ENCODE measurements at places on chromosomes 7 and 10. TPM values are rescaled to one million over a fixed set of nuclear protein-coding genes. Genes with fewer than 3 reads are reported as not detected.
A peak's percentile ranks its signal among the peaks of the same experiment; 100 is the strongest.

The CALD1 gene
- 15.4 TPM for total RNA-seq

- no peak for DNase-seq
Observed at GRCh38 chr7:39621261-39621660, 2.1 kb upstream of the RALA start.

DNA sequence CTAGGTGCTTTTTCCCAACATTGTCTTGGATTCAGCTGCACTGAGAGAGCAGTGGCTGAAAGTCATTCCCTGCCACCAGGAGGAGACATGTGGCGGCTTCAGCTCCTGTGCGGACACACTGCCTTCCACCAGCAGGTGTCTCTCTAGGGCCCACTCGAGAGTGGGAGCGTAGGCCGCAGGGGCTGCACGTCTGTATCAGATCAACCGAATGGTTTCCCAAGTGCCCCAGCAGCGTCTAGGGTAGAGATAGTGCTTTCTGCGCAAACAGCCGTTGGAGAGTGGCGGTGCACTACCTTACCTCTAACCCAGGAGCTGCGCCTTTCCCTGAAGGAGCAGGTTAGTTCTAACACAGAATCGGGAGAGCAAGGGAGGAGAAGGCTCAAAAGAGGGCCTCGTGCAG lies 31.7 kb downstream of the PAPOLB start:
- peak; percentile 66 for DNase-seq

The NEUROD6 gene
- total RNA-seq = not detected

DNA sequence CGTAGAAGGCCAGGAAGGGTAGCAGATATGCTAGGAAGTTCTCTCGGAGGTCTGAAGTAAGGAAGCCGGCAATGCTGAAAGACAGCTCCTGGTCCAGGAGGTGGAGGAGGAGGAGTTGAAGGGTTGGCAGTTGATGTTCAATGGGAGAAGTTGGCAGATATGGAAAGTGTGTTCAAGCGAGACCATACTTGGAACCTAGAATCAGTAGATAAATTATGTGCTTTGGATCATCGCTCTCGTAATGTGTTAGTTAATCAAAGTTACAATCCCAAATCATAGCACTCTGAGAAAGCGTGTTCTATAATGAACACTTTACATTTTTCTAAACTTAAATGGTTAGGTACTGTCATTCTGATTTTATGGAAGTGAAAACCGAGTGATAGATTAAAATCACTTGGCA lies 152.9 kb downstream of the CELF2 start:
- no peak for DNase-seq

The COBL gene
- not detected for total RNA-seq

GRCh38 chr10:5419466-5420094 lies 7.2 kb downstream of the NET1 start:
- no peak for DNase-seq

DNA sequence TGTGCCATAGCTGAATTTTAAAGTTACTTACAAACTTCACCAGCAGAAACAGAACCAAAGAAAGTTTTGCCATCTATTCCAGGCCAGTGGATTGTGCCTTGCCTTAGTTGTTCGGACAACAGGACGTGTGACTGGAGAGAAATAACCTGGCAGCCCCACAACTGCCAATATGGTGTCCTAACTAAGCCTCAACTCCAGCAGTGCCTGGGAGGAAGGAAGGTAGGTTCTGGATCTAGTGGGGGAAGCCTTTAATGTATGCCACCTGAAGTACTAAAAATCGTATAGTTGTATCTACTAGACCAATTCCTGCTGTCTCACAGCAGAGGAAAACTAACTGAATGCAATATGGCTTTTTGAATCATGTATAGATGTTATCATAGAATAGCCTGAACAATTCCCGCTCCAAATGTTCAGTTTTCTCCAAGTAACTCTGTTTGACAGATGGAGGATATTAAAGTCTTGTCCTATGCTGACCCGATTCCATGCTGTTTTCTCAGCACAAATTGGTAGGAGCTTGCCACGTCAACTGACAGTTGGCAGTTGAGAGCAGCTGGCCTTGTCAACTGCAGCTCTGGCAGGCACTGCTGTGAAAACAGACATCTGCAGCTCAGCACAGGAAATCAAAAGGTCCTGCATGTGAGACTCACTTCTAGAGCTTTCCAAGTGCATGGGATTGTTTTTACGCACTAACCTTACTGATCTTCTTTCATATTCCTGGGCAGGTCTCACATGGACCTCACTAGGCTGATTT lies 84.5 kb upstream of the WNT16 start:
- DNase-seq = no peak

- no peak for DNase-seq
Observed at GRCh38 chr10:47421057-47421952, 37.2 kb upstream of the ZNF488 start.

- DNase-seq = no peak
Observed at GRCh38 chr10:79182781-79183467, 114.2 kb downstream of the ZMIZ1 start.

DNA sequence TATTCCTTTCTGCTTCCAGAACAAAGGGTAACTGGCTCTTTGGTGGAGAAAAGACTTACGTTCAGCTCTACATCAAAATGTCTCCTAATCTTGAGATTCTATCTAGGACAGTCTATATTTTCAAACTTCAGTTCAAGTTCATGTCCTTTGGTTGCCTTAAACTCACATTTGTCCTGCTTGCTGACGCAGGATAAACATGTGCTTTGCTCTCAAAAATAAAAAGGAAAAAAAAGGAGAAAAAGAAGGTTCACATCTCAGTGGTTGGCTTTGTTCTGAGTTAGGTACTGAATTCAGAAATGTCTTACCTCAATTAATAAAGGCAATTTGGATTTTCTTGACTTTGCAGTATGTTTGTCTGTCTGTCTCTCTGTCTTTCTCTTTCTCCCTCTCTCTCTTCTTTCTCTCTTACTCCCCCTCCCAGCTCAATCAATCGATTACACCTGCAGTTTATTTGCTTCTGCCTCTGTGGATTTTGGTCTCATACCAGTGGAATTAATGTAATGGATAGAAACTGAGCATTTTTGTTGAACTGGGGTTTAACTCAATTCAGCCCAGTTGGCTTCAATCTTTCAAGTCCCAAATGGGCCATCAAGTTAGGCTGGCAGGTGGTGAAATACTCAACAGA lies 72.2 kb upstream of the ADRB1 start:
- no peak for DNase-seq

GRCh38 chr7:141115965-141116364 lies 42.1 kb downstream of the TMEM178B start:
- no peak for DNase-seq

The PARP12 gene
- total RNA-seq = 37.0 TPM

GRCh38 chr10:51090190-51090589 lies 15.9 kb downstream of the PRKG1 start:
- no peak for DNase-seq

GRCh38 chr10:52208365-52208764 lies 105.7 kb upstream of the DKK1 start:
- DNase-seq = no peak

The OR9A2 gene
- not detected for total RNA-seq

DNA sequence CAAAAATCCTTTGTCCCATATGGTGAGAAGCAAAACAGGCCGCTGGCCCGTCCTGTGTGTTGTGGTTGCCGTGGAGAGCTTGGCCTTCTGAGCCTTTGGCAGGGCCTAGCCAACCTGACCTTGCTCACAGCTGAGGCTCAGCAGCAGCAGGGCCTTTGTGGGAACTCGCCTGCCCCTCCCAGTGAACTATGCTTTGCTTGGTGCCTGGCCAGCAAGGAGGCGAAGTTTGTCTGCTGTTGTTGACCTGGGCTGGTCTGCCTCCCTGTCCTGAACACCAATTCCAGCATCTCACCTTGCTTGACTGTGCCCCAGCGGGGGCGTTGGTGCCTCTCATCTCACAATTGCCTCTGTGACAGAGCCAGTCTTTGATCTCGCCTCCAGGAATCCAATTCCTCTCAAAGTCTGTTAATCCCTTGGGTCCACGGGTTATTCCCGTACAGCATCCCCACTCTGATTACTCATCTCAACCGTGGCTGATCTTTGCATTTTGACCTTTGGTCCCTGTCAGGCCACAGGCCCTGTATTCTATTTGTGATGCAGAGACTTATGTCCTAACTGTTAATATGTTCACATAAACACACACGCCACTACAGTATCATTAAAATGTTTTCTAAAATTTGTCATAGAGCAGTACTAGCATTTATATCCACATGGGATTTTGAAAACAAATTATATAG lies 22.6 kb downstream of the EPDR1 start:
- DNase-seq = no peak

DNA sequence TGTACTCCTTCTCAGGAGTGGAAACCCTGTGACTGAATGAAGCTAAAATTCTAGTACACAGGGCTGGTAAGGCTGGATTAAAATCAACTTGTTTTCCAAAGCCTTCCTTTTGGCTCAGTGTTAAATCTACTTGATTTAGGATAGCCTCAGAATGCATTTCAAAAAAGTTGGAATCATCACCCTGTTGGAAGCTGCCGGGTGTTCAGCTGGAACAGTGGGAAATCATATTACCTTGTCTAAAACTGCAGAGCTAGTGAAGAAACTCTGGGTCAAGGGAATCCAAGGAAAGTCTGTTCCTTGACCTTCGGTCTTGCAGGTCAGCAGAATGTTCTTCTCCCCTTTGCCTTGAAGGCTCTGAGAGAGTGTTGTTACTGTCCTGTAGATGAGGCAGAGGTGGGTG lies 252.1 kb upstream of the INHBA start:
- DNase-seq = no peak

DNA sequence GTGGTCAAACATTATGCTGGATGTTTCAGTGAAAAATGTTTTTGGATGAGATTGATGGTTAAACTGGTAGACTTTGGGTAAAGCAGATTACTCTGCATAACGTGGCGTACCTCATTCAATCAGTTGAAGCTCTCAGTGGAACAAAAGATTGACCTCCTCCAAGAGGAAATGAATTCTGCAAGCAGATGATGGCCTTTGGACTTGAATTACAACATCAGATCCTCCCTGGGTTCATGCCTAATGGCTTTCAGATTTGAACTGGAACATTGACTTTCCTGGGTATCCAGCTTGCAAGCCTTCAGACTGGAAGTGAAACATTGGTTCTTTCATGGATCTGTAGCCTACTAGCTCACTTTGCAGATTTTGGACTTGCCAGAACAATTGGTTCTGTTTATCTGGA lies 169.3 kb upstream of the MALRD1 start:
- no peak for DNase-seq

DNA sequence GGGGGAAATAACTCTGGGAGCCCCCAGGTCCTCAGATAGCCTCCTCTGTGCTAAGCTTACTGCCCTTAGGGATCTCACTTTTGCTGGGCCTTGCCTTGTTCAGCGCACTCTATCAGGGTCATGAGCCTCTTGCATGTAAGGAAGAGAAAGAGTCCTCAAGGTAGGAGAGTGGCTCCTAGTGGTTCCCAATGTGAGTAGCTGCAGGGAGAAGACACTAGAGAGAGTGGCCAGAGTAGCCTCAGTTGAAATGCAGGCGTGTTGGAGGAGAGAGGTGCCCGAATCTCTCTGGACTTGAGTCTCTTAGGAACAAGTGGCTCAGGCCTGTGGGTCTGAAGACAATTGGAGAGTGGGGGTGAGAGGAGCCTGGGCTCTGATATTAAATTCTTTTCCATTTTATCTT lies 94.3 kb upstream of the SORCS3 start:
- DNase-seq = no peak

The IMPDH1 gene
- 66.9 TPM for total RNA-seq

- DNase-seq = no peak
Observed at GRCh38 chr10:81546243-81546642, 328.8 kb upstream of the NRG3 start.

The CRYGN gene
- total RNA-seq = not detected

DNA sequence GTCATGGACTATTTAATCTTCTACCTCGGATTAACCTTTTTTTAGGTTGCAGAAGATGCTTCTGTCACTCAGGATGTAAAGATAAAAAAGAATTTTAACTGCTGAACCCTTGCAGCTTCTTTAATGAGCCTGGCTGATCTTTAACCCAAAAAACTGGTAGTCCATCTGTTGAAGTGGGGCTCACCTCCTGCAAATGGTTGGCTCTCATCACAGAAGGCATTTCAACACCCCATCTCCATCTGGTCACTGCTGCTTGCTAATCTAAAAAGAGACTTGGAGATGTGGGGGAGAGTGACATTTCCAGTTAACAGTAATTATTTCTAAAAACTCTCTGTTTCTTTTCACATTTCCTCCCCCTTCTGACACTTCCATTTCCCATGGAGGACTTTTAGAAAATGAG lies 208.6 kb downstream of the LHFPL3 start:
- DNase-seq = no peak

The COL17A1 gene
- not detected for total RNA-seq

DNA sequence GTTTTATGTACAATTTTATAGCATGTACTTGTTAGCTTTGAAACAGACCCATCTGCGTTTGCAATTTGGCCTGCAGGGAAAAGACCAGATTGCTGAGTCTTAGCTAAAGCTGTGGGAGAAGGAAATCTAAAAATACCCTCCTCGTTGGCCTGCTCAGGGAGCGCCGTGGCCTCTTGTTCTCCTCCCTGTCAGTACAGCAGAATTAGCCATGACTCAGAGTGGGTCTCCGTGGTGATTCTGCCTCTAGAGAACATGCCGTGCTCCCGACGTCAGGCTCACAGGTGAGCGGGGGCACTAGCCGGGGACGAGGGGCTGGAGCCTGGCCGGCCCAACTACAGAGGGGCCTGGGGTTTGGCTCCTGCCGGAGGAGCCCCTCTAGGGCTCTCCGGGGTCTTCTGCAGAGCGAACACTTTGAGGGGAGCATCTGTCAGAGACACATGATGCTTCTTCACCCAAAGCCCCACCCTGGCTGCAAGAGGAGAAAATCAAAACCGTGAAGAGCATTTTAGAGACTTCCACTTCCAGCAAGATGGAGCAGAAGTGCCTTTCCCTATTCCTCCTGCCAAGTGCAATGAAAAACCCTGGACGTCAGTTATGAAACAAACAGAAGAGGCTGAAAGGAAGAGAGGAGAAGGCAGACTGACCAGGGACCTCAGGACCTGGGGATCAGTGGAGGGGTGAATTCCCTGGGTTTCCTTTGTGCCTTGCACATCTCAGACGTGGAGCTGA lies 98.9 kb downstream of the LHPP start:
- no peak for DNase-seq

The CCDC172 gene
- not detected for total RNA-seq

DNA sequence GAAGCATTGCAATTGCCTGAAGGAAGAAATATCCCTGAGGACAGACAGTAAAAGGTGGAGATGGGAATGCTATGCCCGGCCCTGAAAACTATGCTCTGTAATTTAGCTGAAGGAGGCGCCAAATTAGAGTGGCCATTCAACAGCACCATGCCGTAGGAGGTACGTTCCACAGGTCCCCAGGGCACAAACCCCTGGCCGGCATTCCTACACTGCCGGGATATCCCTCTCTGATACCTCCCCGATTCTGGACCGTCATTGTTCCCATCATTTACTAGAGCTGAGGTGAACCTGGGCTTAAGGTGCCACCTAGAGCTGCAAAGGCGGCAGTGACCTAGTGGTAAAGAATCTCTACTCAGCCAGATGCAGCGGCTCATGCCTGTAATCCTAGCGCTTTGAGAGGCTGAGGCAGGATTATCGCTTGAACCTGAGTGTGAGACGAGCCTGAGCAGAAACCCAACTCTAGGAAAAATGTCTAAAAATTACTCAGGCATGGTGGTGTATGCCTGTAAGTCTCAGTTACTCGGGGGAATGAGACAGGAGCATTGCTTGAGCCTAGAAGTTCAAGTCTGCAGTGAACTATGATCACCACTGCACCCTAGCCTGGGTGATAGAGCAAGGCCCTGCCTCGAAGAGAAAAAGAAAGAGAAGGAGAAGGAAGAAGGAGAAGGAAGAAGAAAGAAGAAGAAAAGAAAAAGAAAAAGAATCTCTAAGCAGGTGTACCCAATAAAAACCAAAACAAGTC lies 53.0 kb upstream of the TNKS2 start:
- no peak for DNase-seq

The ODAD2 gene
- 0.20 TPM for total RNA-seq
